Activated T-cell treated with anti-CD3 and anti-CD28 coated beads, Interleukin-2, amount 50 U/mL, for 1 hour (primary cell): ENCODE measurements at places on chromosomes 1 and 21.

DNA sequence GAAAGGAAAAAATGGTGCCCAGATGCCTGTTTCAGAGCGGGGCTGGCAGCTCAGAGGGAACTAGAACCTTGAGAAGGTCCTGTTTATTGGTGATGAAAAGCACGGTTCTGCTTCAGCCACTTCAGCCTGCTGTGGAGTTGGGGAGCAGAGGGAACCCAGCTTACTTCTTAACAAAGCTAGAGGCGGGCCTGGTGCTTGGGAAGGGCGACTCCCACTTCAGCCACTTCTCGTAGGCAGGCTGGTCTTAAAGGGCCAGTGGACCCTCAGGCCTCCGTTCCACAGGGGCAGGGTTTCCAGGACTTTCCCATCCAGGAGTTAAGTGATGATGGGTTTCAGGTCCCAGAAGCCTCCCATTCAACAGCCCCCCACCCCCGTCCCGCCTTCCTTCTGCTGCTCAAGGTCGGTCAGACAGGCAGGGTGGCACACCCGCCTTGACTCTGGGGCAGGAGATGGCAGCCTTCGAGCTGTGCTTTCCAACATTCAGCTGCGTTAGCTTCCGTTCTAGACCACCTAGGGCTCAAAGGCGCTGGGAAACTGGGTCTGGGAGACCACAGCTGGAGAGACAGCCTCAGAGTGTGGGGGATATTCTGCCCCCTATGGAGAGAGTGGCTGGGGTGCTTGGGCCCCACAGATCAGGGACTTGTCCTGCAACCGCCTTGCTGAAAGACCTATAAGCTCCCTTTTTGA lies 3.4 kb downstream of the RUNX3 start:
- no peak for DNase-seq

DNA sequence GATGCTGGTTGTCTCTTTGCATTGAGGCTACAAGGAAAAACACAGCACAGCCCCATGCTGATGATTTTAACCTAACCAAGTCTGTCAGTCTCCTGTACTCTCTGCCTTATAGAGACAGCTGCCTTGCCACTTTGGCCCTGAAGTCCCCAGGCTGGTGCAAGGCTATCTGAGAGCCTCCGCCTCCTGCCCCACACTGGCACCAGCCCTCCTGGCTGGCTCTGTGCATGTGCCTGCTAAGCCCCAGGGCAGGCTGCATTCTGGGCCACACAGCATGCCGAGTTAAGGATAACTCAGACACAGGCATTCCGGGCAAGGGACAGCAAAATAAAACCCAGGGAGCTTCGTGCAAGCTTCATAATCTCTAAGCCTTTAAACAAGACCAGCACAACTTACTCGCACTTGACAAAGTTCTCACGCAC lies 910 bp downstream of the RUNX1 start:
- peak; percentile 62 for DNase-seq

- no peak for DNase-seq
Observed at GRCh38 chr1:26391450-26391849, 18.9 kb upstream of the ZNF683 start.

- DNase-seq: no peak
Observed at GRCh38 chr1:107323784-107324183, 182.9 kb downstream of the NTNG1 start.

GRCh38 chr1:232390590-232390989 lies 239.3 kb downstream of the SIPA1L2 start:
- no peak for DNase-seq

- DNase-seq: no peak
Observed at GRCh38 chr1:41041614-41042270, 20.2 kb upstream of the SLFNL1 start.

GRCh38 chr1:11886986-11887665 lies 28.4 kb upstream of the NPPB start:
- DNase-seq: no peak

- no peak for DNase-seq
Observed at GRCh38 chr1:30915491-30916230, 7.1 kb upstream of the SDC3 start.

- DNase-seq: peak; percentile 67
Observed at GRCh38 chr1:87335175-87335884, 6.7 kb downstream of the LMO4 start.

DNA sequence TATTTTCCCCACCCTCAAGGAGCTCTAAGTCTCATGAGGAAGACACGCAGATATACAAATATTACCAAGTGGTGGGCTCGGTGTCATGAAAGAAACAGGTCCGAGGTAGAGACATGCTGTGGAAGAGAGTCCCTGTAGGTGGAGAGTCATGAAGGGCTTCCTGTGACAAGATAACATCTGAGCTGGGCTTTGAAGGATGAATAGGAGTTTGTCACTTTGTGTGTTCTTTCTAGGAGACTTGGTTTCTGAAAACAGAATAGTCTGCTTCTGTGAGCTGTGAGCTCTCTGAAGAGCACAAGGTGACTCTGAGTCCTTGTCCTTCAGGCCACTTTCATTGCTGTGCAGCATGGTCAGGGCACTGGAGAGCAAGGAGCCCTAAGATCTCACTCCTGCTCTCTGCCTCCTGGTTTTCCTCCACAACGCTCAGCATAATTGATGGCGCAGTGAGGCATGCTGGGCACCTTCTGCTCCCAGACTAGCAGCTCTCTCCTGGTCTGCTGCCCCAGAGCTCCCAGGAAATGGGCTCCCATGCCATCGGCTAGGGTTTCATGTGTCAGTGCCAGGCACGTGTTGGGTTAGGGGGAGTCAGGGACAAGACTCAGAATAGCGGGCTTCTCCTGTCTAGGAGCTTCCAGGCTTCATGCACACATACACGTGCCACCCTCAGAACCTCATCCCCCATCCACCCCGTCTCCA lies 209.9 kb upstream of the CSF3R start:
- no peak for DNase-seq

- DNase-seq: no peak
Observed at GRCh38 chr1:156812293-156812990, 4.2 kb downstream of the SH2D2A start.

DNA sequence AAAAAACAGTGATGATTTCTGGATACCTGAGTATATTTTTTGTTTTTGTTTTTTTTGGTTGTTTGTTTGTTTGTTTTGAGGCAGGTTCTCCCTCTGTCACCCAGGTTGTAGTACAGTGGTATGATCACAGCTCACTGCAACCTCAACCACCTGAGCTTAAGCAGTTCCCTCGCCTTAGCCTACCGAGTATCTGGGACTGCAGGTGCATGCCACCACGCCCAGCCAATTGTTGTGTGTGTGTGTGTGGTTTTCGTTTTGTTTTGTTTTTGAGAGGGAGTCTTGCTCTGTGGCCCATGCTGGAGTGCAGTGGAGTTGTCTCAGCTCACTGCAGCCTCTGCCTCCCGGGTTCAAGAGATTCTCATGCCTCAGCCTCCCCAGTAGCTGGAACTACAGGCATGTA lies 55.3 kb upstream of the RCC1 start:
- DNase-seq: no peak

- DNase-seq: no peak
Observed at GRCh38 chr1:77796695-77797405, 17.4 kb downstream of the MIGA1 start.

DNA sequence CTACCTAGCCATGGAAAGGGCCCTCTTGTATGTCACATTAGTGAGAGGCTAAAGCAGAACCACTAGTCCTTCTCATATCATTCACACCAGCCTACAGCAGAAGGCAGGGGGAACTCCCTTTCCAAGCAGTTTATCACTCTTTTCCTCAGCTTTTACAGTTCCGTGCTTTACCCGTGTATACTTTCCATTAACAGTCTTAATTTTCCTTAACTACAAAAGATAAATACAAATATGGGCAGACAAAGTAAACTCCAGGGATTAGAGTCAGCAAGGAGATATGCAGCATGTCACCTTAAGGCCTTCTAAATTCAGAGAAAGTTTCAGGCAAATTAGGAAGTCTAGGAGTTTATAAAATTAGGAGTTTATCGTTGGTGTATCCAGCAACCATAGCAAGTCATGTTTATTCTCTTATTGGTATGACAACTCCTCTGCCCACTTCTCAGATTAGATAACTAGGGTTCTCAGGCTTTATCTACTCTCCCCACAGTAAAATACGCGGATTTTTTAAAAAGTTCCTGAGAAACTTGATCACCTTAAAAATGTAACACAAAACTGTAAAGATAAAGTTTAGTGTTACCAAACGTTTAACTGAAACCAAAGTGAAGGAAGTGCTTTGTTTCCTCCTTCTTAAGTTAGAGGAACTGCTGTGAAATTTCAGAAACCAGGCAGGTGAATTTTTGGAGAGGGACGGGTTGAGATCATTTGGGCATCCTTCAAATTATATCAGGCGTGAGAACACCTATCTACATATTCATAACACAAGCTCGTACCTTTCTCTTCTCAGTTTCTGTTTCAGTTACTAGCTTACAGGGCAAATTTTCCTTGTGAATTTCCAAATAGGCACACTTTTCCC lies 42.7 kb upstream of the SLC19A2 start:
- DNase-seq: no peak

DNA sequence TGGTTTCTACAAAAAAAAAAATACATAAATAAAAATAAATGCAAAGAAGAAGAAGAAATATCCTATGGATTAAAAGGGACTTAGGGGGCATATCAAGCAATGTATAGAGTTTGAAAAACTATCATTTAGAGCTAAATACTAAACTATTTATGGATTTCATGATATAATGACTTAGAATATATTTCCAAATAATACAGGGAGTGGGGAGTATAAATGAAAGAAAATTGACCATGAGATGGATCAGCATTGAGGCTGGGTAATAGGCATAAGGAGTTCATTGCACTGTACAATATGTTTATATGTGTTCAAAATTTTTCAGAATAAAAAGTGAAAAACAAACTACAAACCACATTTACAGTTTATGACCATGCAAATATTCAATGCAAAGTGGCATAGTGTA lies 18.8 kb downstream of the NHLH2 start:
- no peak for DNase-seq

DNA sequence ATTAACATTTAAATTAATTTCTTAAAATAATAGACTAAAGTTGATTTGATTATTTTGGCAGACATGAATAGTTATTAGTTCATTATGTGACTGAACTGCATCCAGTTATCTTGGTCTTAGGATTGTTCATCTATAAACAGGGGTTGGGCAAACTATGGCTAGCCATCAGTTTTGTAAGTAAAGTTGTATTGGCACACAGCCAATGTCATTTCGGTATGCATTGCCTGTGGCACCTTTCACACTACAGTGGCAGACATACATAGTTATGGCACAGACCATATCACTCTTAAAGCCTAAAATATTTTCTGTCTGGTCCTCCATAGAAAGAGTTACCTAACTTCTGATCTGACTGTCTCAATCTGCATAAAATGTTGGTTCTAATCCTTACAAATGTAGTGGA lies 27.2 kb downstream of the ADGRL2 start:
- DNase-seq: no peak

DNA sequence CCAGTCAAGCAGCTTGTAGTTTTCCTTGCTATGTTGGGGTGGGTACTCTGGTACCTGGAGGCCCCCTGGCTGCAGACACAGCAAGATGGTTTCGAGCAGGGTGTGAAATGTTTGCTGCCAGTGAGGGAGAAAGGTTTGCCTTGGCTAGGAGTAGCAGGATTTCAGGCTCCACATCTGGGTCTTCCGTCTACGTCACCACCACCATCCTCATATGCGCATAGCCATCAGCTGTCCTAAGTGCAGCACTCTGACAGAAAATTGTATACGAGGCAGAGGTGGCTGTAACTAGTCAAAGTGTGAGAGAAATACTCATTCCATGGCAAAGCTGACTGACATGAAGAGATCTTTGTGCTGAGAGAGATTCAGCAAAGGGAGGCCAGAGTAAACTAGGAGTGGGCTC lies 212.6 kb downstream of the NFIA start:
- no peak for DNase-seq

DNA sequence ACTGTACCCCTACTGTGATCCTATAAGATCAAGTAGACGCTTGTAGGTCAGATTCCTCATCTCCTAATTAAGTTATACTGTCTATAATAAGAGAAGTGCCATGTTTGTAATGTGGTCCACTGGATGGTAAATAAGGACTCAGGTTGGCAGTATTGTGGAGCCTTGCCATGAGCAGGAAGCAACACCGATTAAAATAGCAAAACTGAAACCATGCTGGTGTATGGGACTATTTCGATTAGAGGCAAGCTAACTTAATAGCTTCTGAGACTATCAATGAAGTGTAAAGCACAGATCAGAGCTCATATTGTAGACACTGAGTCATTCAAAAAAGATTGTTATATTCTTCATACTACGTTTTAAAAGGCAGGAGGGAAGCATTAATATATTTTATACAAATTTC lies 348.8 kb downstream of the HHAT start:
- DNase-seq: no peak

DNA sequence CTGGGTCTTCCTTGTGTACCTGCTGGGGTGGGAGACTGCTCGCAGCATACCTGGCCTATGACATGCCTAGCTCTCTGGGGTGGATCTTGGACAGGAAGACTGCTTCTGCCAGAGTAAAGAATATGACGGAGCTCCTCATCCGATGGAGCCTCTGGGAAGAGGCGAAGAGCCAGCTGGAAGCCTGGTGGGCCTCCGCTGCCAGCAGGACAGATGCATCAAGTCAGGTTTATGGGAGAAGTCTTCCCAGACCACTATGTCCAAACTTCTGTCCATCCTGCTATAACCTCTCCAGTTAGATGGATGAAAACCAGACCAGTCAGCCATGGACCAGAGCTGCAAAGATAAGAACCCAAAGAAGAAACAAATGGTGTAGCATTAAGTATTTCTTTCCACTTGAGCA lies 27.7 kb upstream of the NGF start:
- DNase-seq: no peak

DNA sequence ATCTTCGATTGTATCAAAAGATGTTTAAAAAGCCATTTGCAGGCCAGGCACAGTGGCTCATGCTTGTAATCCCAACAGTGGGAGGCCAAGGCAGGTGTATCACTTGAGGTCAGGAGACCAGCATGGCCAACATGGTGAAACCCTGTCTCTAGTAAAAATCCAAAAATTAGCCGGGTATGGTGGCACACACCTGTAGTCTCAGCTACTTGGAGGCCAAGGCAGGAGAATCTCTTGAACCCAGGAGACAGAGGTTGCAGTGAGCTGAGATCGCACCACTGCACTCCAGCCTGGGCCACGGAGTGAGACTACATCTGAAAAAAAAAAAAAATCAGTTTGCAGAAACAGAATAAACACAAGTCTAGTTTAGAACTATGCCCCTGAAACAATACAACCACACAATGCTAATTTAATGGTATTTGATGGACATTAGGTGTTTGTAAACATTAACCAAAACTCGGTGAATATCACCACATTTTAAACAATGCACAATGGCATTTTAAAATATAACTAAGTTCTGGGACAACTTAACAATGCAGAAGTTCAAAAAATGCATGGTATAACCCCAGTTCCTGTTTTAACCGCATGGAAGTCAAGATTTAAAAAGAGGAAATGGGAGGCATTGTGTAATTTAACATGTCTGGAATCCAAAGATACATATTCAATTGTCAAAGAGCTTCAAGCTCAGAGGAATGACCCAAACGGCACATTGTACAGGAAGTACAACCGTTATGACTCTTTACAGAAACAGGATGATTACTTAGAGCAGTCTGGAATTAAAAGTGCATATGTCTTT lies 7.1 kb upstream of the PTTG1IP start:
- DNase-seq: no peak

DNA sequence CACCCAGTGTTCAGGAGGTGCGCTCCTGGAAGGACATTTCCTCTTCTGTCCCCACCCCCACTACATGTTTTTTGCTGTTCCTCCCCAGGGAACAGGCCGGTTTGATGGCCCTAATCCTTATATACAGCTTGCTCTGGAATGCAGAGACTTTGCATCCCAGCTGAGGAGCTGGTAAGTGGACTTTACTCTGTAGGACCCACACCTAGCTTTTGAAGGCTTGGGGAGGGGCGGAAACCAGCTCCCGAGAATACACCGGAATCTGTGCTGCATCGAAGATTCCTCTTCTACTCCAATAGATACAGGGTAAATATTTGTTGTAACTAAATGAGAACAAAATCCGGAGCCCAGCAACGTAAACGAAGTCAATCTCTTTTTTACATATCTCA lies 1.2 kb upstream of the CGN start:
- DNase-seq: no peak
